ENCODE measurements at places on chromosomes 12 and 14.

DNA sequence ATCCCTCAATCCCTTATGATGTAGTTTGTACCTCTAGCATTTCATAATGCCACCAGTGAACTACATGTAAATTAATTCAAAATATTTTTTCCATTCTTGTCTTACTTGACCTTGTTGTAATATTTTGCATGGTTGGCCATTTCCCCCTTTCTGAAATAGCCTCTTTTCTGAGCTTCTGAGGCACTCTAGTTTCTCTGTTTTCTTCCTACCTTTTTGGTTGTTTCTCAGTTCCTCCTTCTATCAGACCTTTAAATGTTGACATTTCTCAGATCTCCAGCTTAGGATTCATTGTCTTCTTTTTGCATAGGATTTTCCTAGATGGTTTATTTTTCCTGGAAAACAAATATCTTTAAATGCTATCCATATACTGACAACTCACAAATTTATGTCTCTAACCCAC, 9.8 kb upstream of the RMST start:
- DNase-seq: no peak

- no peak for DNase-seq
Observed at GRCh38 chr12:109369831-109370230, 22.1 kb downstream of the MYO1H start.

DNA sequence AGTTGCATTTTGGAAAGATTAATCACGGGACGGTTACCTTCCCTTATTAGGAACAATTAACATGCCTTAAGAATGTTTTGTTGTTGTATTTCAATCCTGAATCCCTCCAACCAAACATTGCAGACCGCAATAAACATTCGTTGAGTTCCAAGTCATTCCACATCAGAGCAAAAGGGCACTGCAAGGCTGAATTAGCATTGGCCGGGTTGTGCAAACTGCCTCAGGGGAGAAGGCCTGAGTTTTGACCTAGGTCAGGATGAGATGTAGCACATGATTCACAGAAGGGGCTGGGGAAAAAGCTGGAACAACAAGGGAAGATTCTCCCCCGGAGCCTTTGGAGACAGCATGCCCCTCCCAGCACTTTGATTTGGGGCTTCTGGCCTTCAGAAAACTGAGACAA, 82.1 kb upstream of the BDKRB2 start:
- no peak for DNase-seq

DNA sequence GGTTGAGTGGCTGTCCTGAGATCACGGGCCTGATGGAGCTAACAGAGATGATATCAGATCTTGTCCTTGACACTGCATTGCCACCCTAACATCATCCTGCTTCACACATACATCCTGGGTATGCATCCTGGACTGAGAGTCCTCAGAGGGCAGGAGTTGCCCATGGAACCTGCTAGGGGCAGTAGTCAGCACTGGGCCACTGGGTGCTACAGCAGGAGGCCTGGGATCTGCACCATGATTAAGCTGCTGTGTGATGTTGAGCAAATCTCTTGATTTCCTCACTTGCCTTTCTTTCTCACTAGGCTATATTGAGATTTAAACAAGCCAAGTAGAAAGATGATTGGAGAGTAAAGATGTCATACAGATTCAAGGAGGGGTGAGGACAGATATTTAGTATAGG, 22.1 kb upstream of the EIF4B start:
- DNase-seq: no peak

- DNase-seq: no peak
Observed at GRCh38 chr12:84035766-84036165, 876.8 kb downstream of the SLC6A15 start.

- peak; percentile 11 for DNase-seq
Observed at GRCh38 chr12:85424581-85425348, 144.7 kb downstream of the ALX1 start.

- DNase-seq: no peak
Observed at GRCh38 chr12:64123448-64123847, 98.6 kb downstream of the KICS2 start.

- no peak for DNase-seq
Observed at GRCh38 chr14:69001375-69001774, 22.3 kb upstream of the ACTN1 start.

GRCh38 chr12:46963191-46963590, 116.2 kb upstream of the PCED1B start:
- no peak for DNase-seq

DNA sequence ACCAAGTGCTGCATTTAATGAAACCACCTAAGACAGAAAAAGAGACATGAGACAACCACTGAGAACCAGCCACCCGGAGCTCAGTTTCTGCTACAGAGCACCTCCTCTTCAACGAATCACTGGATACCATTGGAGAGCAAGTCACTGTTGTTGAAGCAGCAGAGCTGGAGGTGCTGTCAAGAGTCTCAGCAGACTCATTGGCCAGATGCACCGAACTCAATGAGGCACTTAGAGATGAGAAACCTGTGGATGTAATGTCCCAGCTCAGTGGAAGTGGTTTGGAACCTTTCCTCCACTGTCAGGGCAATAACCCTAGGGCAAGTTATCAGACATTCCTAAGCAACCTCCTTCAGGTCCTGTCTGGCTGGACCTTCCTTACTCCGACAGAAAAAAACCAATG, 13.1 kb downstream of the NPC2 start:
- DNase-seq: no peak

DNA sequence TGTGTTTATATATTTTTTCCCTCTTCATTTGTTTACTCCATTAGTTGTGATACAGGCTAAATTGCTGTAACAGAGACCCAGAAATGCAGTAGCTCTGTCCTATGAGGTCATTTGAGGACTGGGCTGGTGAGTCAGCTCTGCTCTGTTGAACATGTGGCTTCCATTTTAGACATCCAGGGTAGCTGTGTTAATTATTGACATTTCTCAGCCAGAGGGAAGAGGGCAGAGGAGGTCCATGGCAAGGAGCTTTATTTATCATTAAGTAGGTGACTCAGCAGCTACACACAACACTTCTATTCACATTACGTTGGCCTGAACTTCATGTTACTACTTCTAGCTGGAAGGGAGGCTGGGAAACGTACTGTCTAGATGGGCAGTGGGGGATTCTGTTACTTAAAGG, 85.4 kb downstream of the PTCSC3 start:
- DNase-seq: no peak

DNA sequence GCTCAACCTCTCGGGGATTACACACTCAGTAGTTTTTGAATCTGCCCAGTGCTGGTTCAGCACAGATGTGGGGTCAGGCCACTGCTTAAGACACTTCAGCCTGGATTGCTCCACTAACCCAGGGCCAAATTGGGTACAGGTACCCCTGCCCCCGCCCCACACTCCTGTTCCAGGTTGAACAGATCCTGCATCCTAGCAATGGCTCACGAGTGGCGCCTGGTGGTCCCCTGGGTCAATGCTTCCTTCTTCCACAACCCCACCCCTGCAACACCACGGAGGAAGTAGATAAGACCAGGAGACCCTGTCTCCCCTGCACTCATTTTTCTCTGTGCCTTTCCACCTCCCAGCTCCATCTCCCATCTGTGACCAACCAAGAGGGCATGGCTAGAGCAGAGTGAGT, 108.4 kb downstream of the ESRRB start:
- DNase-seq: no peak

- DNase-seq: no peak
Observed at GRCh38 chr12:131510431-131510830, 200.5 kb upstream of the SFSWAP start.

GRCh38 chr14:71437870-71438269, 494.4 kb upstream of the RGS6 start:
- DNase-seq: no peak

- DNase-seq: no peak
Observed at GRCh38 chr12:63862187-63862968, 17.9 kb downstream of the SRGAP1 start.

- no peak for DNase-seq
Observed at GRCh38 chr12:101110866-101111265, 99.2 kb downstream of the SLC5A8 start.

DNA sequence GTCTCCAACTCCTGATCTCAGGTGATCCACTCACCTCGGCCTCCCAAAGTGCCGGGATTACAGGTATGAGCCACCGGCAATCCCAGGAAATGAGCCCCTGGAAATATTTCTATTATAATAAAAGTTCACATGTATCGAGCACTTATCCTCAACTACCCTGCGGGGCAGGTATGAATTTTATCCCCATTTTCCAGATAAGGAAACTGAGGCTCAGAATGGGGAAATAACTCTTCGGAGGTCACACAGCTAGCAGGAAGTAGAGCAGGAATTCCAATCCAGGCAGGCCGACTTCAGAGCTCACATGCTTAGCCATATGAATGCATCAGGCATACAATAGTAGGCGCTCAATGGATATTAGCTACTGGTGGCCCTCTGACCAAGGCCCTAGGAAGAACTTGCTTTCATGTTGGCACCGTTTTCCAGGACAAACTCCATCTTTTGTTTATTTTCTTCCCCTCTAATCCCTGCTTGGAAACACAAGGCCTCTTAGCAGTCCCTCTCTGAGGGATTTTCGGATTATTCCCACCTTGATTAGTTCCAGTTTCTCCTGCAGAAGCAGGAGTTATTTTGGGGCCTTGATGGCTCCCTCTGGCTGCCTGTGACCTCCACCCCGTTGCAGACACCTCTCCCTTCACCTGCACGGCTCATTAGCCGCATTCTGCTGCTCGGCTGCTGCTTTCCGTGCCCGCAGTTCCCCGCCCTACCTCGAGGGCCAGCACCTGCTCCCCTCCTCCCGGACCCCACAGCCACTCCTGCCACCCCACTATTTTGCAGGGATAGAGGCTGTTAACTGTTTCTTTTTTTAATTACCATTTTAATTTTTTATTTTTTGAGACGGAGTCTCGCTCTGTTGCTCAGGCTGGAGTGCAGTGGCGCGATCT, 18.7 kb upstream of the POP5 start:
- DNase-seq: no peak

DNA sequence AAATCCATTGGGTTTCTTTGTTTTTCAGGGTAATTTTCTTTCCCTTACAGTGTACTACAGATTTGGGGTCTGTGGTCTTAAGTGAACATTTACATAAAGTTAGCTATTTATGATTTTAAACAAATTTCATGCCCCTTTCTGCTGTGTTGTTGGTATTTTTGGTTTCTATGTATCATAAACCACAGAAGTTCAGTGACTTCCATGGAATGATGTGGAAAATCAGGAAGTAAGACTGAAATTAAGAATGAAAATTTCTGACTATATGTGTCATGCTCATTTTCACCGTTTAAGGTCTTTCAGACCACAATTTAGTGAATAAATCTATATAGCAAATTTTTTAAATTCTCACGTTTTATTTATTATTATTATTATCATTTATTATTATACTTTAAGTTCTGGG, 31.7 kb downstream of the ETV6 start:
- DNase-seq: no peak

DNA sequence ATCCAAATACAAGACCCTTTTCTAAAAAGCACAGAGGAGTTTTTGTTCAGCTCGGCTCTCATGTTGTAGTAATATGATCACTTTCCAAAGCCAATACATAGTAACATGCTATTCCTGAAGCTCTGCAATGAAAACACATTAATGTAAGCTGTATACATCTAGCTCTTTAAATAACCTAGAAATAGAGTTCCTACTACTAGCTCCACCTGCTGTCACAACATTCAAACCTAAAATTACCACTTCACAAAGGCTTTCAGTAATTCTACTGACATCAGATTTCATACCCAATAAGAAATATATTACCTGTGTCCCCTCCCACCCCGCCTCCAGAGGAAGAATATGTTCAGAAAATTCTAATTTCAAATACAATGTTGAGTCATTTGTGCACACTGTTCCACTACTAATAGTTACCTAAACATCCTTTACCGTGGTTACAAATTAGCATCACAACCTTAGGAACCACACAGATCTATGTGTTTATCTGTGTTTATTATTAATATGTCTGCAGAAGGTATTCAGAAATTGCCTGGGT, 17.8 kb downstream of the EFCAB11 start:
- no peak for DNase-seq

DNA sequence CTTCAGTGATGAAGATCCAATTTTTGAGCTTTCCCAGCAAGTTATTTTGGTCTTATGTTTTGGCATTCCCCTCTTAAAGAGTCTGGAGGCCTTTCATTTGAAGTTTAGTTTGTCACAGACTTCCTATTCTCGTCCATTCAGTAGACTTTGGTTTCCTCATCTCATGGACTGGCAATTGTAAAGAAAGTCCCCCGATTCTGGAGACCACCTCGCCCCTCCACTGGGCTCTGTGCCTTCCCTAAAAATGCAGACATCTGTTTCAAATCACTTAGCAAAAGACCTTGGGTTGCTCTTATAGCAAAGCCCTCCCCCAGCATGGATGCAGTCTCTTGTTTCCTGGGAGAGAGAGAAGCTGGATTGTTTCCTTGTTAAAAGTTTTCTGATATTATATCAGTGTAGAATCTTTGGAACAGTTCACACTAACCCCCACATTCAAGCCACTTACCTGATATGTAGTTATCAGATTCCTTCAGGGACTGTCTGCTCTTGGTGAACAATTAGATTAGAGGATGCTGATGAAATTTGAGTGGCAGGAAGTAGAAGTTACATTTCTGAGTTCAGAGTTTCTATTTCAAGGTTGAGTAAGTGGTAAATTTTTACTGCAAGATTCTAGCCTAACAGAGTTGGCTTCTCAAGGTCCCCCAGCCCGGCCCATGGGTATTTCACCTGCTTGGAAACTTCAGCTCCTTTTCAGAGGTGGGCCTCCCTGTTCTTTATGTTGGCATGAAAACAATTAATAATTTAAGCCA, 56.3 kb downstream of the PLXNC1 start:
- no peak for DNase-seq

DNA sequence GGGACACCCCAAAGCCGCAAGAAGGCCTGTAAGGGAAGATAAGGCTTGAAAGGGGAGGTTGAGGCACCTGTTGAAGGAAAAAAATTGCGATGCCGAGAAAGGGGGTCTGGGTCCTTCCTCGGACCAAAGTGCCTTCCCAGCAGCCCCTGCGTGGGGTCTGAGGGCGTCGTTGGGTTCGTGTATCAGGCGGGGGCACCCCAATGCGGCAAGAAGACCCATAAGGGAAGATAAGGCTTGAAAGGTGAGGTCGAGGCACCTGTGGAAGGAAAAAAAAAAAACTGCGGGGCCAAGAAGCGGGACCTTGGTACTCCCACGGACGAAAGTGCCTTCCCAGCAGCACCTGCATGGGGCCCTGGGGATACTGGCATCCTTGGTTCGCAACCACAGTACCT, 277.5 kb downstream of the ALG10 start:
- DNase-seq: no peak

GRCh38 chr12:76713130-76713529, 50.8 kb upstream of the ZDHHC17 start:
- no peak for DNase-seq

GRCh38 chr12:57241402-57242310, 9.3 kb downstream of the STAC3 start:
- no peak for DNase-seq

DNA sequence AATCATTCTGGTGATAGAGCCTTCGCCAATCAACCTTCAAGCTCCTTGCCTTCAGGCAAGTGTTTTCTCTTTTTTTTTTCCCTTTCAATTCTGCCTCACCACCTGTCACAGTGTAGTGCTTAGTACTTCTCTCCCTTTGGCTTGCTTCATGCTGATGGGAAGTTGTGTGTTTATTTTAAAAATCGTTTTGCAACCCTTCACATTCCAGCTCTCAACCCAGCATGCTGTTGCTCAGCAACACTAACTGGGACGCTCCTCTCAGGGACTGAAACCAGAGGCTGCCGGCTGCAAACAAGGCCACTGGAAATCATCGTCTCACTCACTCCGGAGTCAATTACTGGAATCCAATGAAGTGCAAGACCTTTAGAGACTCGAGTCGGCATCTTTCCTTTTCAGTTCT, 342.7 kb downstream of the PRKD1 start:
- DNase-seq: peak; percentile 3
